Inflammatory macrophage treated with lipopolysaccharide for 1 hour (primary cell): ENCODE measurements at places on chromosomes 12 and 14.

DNA sequence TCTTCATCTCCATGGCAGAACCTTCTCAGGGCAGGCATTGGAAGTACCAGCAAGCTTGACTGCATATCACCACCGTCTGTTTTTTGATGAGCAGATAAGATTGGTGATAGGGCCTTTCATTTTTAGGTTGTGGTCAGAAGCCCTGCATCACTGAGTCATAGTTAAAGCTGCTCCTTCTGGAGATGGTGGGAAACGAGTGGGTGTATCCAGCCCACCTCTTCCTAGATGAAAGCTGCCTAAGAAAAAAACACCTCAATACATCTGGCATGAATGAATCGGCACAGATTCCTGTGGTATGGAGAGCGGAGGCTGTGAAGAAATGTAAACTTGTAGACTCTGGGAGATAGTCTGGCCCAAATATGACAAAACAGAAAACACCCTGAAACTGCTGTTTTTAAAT lies 248.7 kb upstream of the EGLN3 start:
- no peak for DNase-seq

GRCh38 chr12:71125515-71125914 lies 32.3 kb downstream of the TSPAN8 start:
- no peak for DNase-seq

DNA sequence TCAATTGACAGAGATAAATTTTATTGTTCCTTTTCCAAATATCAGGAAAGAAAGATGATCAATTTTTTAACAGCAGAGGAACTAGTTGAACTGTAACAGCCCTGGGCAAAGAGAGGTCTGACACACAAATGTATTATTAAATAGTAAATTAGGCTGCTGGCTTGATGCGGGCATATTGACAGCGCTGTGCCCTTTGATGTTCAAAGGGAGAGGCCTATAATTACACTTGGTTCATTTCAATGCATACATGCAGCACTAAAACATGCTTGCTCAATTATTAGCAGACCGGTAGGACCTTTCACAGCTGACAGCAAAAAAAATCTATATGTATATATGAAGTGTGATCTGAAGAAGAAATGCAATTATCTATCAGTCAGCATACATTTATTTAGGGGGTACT lies 219.8 kb downstream of the SLC2A13 start:
- no peak for DNase-seq

DNA sequence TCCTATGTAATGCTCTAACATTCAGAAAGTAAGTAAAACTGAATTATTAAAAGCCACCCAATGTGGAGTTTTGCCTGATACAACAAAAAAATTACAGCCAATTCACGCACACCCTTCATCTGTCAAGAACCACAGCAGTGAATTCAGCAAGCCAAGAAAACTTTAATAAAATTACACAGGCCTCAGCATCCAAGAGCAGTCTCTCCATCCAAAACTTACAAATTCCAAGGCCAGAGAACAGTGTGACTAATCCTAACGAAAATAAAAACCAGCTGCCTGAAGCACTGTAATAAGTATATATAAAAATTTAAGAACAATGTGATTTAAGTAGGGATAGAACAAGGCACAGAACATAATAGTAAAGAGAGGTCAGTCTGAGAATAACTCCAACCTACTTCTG lies 54.2 kb downstream of the SIX6 start:
- DNase-seq = no peak

- DNase-seq = no peak
These were observed 159.4 kb downstream of the TSPAN9 start for GRCh38 chr12:3236345-3237187.

DNA sequence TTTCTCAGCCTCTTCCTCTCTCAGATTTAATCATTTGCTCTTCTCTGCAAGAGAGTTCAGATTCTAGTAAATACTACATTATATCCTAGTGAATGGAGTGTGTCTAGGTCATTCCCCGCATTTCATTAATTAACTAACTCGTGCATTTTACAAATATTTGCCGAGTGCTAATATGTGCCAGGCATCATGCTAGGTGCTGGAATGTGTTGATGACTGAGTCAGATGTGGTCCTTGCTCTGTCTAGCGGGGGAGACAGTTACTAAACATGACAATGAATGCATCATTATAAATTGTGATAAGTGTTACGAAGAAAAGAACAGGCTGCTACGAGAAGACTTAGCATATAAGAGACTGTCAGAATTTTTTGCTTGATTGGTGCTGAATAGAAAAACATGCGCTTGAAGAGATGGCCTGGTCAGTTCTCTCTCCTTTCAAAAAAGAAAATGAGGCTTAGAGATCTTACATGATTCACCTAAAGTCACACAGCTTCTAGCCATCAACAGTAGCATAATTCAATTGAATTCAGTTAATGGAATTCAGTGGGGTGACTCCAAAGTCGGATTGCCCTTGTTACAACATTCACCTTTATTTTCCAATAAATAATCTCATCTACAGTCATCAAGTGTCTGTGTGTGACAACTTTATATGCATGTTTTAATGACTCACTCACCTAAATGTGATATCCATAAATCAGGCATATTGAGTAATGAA lies 48.7 kb upstream of the MAX start:
- no peak for DNase-seq

GRCh38 chr12:81150382-81150781 lies 72.5 kb downstream of the ACSS3 start:
- no peak for DNase-seq

- DNase-seq = no peak
These were observed 11.5 kb downstream of the LIMA1 start for GRCh38 chr12:50271724-50272247.

DNA sequence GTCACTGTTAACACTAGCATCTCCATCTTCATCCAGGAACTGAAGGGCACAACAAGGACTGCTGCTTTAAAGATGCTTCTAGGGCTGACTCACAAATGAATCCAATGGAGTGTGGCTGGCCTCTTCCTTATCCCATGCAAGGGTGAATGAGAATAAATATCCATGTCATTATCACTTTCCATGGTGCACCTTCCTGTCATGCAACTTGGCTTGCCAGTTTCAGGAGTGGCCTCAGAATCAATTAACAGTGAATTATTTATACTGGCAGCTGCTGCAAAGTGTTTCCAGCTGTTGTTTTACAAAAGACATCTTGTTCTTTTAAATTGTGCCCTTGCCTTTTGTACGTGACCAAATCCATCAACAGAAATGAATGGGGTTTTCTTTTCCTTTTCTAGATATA lies 499.3 kb upstream of the TMEM132C start:
- no peak for DNase-seq

- DNase-seq = no peak
These were observed 111.7 kb downstream of the MYRFL start for GRCh38 chr12:69936766-69937165.

- no peak for DNase-seq
These were observed 19.5 kb downstream of the FOXN4 start for GRCh38 chr12:109289551-109289950.

- DNase-seq = no peak
These were observed 241.7 kb downstream of the DPF3 start for GRCh38 chr14:72652179-72652578.

GRCh38 chr12:64178122-64178521 lies 44.0 kb downstream of the KICS2 start:
- no peak for DNase-seq
